ENCODE measurements at places on chromosomes 6 and 20. TPM values are rescaled to one million over a fixed set of nuclear protein-coding genes. Genes with fewer than 3 reads are reported as not detected.

DNA sequence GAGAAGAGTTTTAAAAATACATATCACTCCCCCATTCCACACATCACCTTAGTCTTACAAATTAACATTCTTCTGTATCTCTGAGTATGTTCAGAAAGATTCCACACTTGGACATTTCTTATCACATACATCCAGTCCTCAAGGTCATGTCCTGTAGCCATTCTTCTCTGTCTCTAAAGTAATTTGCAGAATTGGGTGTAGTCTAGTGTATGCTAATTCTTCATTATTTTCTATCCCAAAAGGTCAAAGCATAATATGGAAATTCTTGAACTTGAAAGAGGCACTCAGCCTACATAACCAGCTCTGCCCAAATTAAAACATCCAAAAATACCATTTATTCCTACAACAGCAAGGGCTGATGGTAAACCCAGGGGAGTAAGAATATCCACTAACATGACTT lies 286.0 kb downstream of the HAO1 start:
- H3K27ac ChIP-seq, result no peak overlapping the region
- no peak for DNase-seq

GRCh38 chr20:2698912-2699311 lies 6.3 kb downstream of the EBF4 start:
- H3K27me3 ChIP-seq, result peaks cover 21% of the 10 kb centered on the region
- H3K4me1 ChIP-seq, result no peaks in the 10 kb centered on the region
- DNase-seq, result no peak
- H3K27ac ChIP-seq, result no peak overlapping the region
- no peak overlapping the region for H3K4me3 ChIP-seq

GRCh38 chr20:62628691-62629090 lies 13.6 kb upstream of the SLCO4A1 start:
- no peak overlapping the region for H3K27ac ChIP-seq
- no peak overlapping the region for H3K4me3 ChIP-seq
- no peak for DNase-seq
- no peaks in the 10 kb centered on the region for H3K27me3 ChIP-seq
- peaks cover 9% of the 10 kb centered on the region for H3K4me1 ChIP-seq

Gene LKAAEAR1
- 0.50 TPM for total RNA-seq

Gene SLC12A5
- 0.26 TPM for total RNA-seq

Gene FERMT1
- 0.52 TPM for total RNA-seq

Gene SPTLC3
- 1.7 TPM for total RNA-seq

Gene FILIP1
- not detected for total RNA-seq

All from activated naive CD8-positive, alpha-beta T cell treated with anti-CD3 and anti-CD28 coated beads for 36 hours (primary cell).